ENCODE measurements at places on chromosomes 11 and 22.
A peak's percentile ranks its signal among the peaks of the same experiment; 100 is the strongest.

- DNase-seq = no peak
Measured at GRCh38 chr11:69683764-69684333, 8.7 kb upstream of the LTO1 start.

- no peak for DNase-seq
Measured at GRCh38 chr22:18056807-18057474, 20.8 kb upstream of the PEX26 start.

DNA sequence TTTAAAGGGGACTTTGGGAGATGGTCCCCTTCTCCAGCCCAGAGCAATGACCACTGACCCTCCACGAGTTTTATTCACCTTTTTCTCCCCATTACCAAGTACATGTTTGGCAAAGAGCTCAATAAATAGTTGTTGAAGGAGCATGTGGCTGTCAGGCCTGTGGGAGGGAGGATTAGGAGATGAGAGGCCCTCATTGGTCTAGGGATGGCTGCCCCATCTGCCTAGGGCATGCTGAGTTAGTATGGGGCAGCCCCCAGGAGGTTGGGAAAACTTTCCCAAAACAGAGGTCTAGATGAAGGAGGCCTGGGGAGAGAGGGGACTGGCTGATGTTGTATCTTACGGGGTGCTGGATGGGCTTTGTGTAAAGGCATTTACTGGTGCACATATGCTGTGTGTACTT, 10.6 kb downstream of the MAFF start:
- no peak for DNase-seq

DNA sequence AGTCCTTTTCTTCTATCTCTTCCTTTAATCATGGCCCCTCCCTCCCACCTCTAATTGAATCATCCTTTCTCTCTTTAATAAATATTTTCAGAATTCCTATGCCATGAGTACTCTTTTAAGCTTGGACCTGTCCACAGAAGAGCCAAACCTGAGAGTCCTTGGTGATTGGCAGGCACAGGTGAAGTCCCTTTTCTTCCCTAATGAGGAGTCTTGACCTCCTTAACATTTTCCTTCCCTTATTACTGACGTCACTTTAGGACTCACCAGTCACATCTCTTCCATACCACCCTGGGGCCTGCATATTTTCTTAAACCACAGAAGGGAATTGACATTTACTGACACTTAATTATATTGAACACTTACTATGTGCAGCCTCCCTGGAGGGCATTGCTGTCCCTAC, 41.0 kb upstream of the RASSF10 start:
- no peak for DNase-seq

DNA sequence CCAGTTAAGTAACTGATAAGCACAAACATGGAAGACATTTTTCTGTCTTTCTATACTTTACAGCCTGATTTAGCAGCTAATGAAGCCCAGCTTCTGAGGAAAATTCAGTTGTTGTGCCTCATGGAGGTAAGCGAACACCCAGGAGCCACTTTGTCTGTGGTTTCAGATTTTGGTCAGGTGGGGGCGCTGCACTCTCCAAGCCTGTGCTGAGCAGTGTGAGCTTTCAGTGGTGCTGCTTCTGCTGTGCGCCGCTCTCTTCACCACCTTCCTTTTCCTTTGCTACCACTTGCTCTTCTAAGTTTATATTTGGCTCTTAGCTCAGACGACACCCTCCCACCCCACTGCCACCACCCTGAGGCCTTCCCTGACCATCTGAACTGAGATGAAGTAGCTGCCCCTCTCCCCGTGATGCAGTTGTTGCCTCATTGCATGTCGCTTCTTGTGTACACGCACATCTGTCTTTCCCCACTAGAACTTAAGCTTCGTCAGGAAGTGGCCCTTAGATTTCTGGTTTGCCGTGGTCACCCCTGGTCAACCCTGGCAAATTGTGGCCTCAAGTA, 14.0 kb downstream of the PSMD13 start:
- DNase-seq = peak; percentile 86

GRCh38 chr11:94866231-94866822, 98.2 kb downstream of the AMOTL1 start:
- DNase-seq = no peak

DNA sequence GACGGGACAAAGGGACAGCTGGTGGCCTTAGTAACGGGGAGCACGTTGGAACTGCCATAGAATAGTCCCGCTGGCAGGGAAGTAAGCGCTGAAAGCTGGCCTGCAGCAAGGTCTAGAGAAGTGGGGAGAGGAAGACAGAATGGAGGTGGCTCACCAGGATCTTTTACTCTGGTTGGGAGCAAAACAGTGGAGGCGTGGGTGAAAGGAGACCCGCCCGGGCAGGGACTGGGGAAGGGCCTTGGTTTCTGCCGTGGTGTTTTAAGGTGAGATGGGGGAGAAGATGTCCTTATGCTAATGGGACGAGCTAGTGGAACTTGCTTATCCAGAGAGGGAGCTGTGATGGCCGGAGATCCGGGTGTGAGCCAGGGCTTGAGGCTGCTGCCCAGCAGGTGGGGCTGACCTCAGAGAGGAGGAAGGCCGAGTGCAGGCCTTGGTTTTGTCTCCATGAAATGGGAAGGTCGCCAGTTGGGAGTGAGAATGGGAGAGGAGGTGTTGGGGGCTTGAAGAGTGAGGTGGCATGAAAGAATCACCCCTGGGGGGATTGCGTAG, 56.4 kb upstream of the CTTN start:
- no peak for DNase-seq
